ENCODE measurements at places on chromosomes 1 and 21.

DNA sequence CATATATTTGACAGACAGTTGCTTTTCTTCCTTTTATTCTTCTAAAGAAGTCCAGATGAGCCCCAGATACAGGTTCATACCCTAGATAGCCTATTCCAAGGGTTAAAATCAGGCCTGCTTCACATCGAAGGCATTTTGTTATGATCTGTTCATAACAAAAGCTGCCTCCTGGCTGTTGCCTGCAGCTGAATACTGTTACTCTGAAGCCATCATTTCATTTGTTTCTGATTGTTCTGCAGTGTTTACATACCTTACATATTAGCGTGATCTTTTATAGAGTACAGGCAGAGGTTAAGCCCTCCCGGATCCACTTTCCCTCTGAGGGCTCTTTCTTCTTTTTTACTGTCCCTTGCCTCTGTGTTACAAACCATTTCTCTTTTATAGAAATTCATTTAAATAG, 219.0 kb upstream of the HOOK1 start:
- no peak for ATAC-seq

- ATAC-seq, result no peak
These were observed 1.8 kb upstream of the KIF1B start for GRCh38 chr1:10208537-10208936.

DNA sequence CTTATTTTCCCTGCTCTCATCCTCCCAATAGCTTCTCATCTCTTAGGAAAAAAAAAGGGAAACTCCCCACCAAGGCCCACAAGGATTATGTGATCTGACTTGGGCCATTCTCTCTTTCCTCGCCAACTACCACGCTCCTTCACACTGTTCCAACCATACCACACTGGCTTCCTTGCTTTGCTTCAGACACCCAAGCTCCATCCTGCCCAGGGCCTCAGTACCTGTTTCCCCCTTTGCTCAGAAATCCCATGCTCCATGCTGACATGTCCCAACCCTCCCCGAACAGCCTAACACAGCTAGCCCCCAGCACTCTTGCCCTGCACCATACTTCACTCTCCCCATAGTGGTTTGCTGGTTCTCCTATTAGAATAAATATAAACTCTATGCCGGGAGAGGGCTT, 39.2 kb downstream of the MAB21L3 start:
- ATAC-seq, result no peak

DNA sequence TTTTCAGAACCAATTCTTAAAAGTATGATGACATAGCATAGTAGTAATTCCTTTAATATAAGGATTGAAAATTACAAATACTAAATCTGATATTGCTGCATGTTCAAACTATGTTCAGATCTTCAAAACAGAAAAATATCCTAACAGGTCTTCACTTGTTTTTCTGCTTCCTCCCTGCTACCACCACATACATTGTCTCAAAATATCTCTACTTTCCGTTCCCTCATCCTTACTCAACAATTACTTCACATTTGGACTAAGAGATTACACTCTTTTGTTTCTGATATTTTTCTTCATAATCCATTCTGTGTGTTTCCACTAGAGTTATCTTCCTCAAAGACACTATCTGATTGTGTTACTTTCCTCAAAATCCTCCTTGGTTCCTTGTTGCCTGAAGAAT, 125.1 kb downstream of the NEK7 start:
- no peak for ATAC-seq

Data from activated CD4-positive, CD25-positive, alpha-beta regulatory T cell treated with anti-CD3 and anti-CD28 coated beads, Interleukin-2, amount 50 U/mL, for 24 hours (primary cell).